ENCODE measurements at places on chromosomes 13 and 19.
A peak's percentile ranks its signal among the peaks of the same experiment; 100 is the strongest.

GRCh38 chr13:71460211-71460610 is 406.8 kb downstream of the DACH1 start:
- DNase-seq, result no peak

DNA sequence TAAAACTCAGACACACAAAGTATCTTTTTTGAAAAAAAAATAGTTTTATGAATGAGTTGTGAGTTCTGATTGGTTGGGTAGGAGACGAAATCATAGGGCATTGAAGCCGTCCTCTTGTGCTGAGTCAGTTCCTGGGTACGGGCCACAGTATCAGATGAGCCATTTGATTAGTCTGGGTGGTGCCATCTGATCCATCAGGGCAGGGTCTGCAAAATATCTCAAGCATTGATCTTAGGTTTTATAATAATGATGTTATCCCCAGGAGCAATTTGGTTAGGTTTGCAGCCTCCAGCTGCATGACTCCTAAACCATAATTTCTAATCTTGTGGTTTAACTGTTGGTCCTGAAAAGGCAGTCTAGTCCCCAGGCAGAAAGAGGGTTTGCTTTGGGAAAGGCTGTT is 1310.6 kb downstream of the SLITRK1 start:
- no peak for DNase-seq

- DNase-seq, result no peak
Measured at GRCh38 chr13:47049276-47049989, 152.6 kb upstream of the HTR2A start.

GRCh38 chr13:88456151-88456550 is 785.0 kb downstream of the SLITRK5 start:
- no peak for DNase-seq

DNA sequence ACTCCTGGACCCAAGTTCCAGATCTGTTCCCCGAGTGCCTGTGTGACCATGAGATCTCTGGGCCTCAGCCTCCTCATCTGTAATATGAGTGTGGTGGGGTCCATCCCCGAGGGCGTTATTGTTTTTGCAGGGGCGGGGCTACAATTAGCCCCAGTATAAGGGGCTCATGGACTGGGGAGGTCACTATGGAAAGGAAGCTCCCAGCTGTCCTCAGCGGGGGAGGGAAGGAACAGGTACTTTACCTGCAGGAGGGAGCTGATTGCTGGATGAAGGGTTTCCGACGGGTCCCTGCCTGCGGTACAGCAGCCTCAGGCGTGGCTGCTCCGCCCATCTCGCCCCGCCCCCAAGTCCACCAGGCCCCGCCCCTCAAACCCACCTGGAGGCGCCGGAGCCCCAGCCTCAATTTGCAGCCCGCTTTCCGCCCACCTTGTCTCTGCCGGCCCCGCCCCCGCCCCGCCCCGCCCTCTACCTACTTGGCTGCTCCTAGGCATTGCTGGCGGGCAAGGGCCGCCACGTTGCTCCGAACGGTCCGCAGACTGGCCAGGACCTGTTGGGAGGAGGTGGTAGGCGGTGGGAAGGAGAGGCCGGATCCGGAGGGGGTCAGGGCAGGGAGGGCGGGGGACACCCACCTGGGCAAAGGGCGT is 5.5 kb downstream of the PDE4C start:
- no peak for DNase-seq

- no peak for DNase-seq
Measured at GRCh38 chr19:15318241-15318691, 14.1 kb downstream of the BRD4 start.

GRCh38 chr13:25109341-25109740 is 13.4 kb downstream of the PABPC3 start:
- DNase-seq, result no peak

- DNase-seq, result no peak
Measured at GRCh38 chr19:21423057-21424041, 26.4 kb downstream of the ZNF493 start.

GRCh38 chr19:49615861-49616260 is 24.1 kb downstream of the RRAS start:
- no peak for DNase-seq

DNA sequence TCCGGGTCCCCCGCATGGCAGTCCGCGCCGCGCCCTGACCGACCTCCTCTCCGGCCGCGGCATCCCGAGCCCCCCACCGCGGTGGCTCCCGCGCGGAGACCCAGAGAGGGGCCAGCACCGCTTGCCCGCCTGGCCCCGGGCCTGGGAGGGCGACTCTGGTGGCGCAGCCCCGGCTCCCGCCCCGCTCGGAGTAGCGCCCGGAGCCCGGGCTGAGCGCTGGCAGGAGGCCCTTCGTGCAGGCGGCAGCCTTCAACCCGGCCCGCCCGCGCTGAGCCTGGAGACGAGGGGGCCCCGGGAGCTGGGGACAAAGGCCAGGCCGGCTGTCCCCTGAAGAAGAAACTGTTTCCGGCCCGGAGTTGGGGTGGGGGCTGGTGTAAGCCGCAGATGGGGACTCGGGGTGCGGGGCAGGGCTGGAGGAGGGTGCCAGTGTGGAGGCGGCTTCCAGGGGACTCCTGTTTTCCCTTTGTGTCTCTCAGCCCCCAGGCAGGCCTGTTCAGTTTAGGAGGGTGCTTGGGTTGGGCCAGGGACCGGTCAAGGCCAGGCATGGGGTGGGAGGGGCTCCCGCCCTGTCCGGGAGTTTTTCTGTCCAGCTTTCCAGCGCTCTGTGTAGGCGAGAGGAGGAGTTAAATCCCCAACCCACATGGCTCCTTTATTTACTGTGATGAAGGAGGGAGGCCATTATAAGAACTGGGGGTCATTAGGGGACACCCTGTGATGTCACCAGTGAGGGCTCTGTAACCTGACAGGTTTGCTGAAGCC is 935 bp downstream of the LRP3 start:
- DNase-seq, result no peak

GRCh38 chr13:114100446-114101357 is 31.7 kb downstream of the RASA3 start:
- no peak for DNase-seq

GRCh38 chr19:31943191-31943661 is 402.2 kb upstream of the ZNF507 start:
- no peak for DNase-seq

- no peak for DNase-seq
Measured at GRCh38 chr13:113178070-113178895, 19.8 kb downstream of the PROZ start.

- DNase-seq, result no peak
Measured at GRCh38 chr13:43401361-43401760, 378.0 kb downstream of the DNAJC15 start.

- DNase-seq, result no peak
Measured at GRCh38 chr13:31775686-31776085, 36.4 kb downstream of the RXFP2 start.

- no peak for DNase-seq
Measured at GRCh38 chr19:49056101-49056901, 1.2 kb downstream of the CGB7 start.

DNA sequence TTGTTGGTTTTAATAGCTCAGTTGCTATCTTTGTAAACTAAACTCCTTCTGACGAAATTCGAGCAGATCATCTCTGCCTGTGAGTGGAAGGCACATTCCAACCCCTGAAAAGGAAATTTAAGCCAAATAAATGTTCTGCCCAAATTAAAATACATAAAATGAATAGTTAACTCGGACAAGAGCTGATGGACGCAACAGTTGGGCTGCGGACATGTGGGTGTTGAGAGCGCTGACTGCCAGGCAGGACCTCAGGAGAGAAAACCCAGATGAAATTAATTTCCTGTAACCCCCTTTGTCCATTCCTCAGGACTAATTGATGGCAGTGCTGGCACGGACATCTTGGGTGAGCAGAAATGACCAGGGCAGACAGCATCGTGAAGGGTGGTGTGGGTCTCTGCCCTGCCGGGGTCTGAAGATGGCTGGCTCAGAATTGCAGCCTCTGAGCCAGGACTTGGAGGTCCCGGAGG is 86.5 kb downstream of the TSHZ3 start:
- DNase-seq, result no peak

GRCh38 chr19:5337708-5338655 is 2.6 kb downstream of the PTPRS start:
- no peak for DNase-seq

GRCh38 chr13:79987761-79988160 is 353.2 kb downstream of the SPRY2 start:
- no peak for DNase-seq

DNA sequence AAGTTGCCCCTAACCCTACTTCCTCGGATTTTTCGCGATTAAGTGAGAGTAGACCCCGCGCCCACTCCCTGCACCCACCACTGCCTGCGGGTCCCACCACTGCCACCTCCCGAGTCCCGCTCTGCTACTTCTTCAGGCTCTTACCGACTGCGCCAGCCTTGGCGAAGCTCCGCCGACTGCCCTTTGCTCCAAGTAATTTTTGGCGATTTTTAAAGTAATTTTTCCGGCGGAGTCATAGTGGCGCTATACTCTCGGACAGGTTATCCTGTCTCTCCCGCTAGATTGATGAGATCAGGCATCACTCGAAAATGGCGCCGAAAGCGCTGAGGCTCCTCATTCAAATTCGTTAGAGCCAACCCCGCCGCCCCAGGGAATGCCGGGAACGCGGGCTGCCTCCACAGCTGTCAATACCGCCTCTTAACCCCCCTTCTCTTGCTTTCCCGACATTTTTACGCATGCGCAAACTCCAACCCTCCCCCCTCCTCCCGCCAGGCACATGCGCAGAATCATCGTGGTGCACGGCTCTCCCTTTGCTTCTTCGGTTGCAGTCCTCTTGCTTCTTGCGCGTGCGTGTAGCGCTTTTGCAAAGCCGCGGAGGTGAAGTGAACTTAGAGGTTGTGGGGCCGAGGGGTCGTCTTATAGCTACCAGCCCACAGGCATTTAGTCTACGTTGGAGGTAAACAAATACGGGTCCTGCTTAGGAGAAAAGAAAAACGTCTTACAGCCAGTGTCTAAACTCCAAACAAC is 66.6 kb downstream of the KCNRG start:
- peak; percentile 47 for DNase-seq

GRCh38 chr13:40922437-40923040 is 96.6 kb downstream of the ELF1 start:
- no peak for DNase-seq

DNA sequence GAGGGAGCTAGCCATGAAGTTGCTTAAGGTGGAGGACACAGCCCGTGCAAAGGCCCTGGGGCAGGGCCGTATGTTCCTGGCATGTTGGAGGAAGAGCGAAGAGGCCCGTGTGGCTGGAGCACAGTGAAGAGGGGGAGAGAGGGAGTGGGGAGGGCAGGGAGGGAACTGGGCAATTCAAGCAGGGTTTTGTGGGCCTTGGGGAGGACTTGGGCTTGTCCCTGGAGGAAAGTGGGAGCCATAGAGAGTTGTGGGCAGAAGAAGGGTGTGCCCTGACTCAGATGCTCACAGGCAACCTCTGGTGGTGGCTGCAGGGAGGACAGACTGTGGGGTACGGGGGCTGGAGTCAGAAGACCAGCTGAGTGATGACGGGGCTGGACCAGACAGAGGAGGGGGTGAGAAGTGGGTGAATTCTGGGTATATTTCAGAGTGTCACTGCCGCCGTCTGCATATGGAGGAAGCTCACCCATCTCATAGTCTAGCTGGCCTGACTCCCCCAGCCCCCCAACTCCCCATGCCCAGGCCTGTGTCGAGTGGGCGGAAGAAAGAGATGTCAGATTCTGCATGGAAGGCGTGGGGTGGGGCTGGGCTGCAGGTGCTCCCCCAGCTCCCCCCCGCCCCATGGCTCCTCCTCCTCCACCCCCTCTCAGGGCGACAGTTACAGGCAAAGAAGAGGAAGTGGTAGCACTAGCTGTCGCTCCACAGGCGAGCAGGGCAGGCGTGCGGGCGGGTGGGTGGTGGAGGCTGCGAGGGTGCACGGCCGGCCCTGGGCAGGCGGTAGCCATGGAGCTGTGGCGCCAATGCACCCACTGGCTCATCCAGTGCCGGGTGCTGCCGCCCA is at the start of gene VAV1:
Gene VAV1, plus strand, starts transcription at position 681 of the 838 bp plus-strand sequence. Its CDS starts 100 bp downstream, at position 781.
- no peak for DNase-seq

DNA sequence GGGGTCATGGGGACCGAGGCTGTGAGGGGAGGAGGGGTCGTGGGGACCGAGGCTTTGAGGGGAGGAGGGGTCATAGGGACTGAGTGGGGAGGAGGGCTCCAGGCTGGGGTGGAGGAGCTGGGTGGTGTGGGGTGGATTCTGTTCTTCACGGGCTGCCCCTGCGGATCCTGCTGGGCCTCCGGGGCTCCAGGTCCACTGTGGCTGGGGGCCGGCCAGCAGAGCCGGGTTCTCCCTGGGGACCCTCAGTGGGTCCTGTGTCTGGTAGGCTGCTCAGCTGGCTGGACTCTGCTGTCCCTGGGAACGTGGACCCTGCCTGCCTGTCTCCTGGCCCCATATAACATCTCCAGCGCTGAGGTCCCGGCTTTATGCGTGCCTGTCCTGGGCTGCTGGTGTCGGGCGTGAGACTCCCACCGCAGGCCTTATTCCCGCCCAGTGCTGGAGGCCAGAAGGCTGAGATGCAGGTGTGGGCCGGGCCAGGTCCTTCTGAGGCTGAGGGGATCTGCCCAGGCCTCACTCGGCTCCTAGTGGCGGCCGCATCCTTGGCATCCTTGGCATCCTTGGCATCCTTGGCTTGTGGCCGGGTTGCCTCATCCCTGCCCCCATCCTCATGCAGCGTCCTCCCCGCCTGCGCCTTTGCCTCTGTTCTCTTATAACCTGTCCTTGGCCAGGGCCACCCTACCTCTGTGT is 19.8 kb upstream of the GNA15 start:
- no peak for DNase-seq

GRCh38 chr19:54707962-54708361 is 16.3 kb upstream of the KIR3DL3 start:
- no peak for DNase-seq

- DNase-seq, result no peak
Measured at GRCh38 chr19:53374288-53374687, 8.8 kb downstream of the ZNF525 start.

GRCh38 chr19:43820098-43820883 is 6.8 kb upstream of the ZNF283 start:
- DNase-seq, result no peak

DNA sequence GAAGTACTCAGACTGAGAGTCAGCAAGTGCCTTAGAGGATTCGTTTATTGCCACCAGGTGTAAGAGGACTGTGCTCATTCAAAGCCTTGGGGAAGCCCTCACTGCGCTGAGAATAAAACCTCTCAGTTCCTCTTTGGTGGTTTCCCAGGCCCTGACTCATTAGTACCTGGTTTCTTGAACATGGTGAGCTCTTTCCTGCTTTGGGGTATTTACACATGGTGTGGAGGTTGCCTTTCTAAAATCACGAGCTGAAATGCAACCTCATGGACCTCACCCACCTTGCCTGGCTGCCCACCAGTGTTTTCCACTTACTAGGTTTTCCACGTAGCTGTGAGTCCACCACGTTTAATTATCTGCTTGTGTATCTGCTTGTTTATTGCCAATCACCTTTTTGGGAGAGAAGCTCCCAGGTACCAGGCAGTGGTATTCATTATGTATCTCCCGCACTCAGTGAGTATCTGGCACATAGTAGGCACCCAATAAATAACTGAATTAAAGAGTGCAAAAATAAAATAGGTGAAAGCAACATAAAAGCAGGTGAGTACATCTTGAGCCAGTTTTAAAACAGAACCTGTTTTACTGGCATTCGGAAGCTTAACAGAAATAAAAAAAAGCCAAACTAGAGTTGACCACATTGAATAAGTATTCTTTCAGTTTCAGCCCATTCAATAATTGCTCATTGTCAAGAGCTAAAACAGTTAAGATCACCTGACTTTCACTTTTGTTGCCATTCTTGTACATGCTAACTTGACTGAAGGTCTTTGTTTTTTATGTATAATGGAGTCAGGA is 533.0 kb downstream of the MYO16 start:
- no peak for DNase-seq
